Lung (tissue), 17 donors: ENCODE measurements at places on chromosomes 5 and 9. TPM values are rescaled to one million over a fixed set of nuclear protein-coding genes. Genes with fewer than 3 reads are reported as not detected.

DNAI1 gene
- 12.8 TPM for total RNA-seq

DMRT3 gene
- total RNA-seq = not detected

MVB12B gene
- total RNA-seq = 20.7 TPM

IL3 gene
- total RNA-seq = not detected

DNA sequence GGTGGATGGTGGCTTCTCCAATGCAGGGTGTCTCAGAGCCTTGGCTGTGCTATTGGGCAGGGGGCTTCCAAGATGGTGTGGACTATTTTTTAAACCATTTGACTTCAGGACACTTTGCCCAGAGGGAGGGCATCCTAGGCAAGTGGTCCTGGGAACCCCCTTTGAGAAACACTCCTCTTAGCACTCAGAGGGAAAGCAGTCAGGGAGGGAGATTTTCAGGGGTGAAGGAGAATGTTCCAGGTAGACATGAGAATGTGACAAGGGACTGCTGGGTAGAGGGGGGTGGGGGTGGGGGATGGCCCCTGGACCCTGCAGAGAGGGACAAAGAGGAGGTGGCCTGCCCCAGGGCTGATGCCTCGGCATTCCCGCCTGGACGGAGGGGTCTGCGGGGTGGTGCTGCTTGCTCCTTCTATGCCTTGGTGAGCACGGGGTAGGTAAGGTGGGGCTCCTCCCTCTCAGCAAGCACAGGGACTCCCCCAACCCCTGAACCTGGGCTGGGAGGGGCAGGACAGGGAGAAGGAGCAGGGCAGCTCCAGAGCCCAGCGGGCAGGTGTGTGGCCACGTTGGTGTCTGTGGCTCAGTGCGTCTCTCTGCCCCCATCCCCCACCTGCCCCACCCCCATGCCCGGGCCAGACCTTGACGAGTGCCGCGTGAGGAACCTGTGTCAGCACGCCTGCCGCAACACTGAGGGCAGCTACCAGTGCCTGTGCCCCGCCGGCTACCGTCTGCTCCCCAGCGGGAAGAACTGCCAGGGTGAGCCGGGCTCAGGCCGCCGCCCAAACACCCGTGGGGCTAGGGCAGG lies 13.8 kb upstream of the ASS1 start:
- H3K4me3 ChIP-seq = no peak overlapping the region
- no peak for DNase-seq
- peaks cover 10% of the 10 kb centered on the region for H3K4me1 ChIP-seq
- H3K27ac ChIP-seq = no peak overlapping the region
- no peaks in the 10 kb centered on the region for H3K36me3 ChIP-seq

DNA sequence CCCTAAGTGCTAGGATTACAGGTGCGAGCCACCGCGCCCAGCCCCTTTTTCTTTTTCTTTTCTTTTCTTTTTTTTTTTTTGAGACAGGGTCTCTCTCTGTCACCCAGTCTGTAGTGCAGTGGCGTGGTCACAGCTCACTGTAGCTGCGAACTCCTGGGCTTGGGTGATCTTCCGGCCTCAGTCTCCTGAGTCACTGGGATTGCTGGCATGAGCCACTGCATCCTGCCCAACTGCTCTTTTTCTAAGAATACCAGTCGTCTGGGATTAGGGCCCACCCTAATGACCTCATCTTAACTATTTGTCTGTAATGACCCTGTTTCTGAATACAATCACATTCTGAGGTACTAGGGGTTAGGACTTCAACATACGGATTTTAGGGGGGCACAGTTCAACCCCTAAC lies 34.1 kb upstream of the NANS start:
- H3K27ac ChIP-seq = no peak overlapping the region
- no peak for DNase-seq
- H3K4me3 ChIP-seq = no peak overlapping the region
- no peaks in the 10 kb centered on the region for H3K4me1 ChIP-seq

DNA sequence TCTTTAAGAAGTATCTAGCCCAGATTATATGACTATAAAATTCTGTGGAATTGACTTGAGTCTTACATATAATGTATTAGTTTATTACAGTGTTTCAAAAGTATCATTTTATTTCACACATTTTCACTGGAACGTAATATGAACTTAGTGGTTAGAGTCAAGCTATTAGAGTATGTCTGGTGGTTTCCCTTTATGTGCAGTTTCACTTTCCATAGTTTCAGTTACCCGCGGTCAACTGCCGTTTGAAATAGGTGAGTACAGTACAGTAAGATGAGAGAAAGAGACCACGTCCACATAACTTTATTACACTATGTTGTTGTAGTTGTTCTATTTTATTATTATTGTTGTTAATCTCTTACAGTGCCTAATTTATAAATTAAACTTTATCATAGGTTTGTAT lies 50.5 kb downstream of the COMMD10 start:
- H3K27ac ChIP-seq = no peak overlapping the region
- H3K36me3 ChIP-seq = no peaks in the 10 kb centered on the region
- no peaks in the 10 kb centered on the region for H3K27me3 ChIP-seq
- H3K4me1 ChIP-seq = no peaks in the 10 kb centered on the region
- no peak overlapping the region for H3K4me3 ChIP-seq

- H3K27ac ChIP-seq = no peak overlapping the region
- no peaks in the 10 kb centered on the region for H3K27me3 ChIP-seq
- H3K4me3 ChIP-seq = no peak overlapping the region
- DNase-seq = no peak
- peaks cover 6% of the 10 kb centered on the region for H3K4me1 ChIP-seq
Observed at GRCh38 chr9:96158909-96159575, 142.9 kb downstream of the HSD17B3 start.

DNA sequence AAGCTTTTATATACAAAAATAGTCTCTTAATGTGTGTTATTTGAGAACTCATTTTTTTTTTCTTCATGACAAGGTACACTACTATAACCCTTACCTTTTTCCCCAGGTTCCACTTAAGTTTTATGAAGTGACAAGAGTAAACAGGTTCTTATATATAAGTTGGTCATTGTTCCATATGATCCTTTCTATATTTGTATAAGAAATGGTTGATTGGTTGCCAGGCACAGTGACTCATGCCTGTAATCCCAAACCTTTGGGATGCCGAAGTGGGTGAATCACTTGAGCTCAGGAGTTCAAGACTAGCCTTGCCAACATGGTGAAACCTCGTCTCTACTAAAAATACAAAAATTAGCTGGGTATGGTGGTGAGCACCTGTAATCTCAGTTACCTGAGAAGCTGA lies 108.3 kb downstream of the PCSK1 start:
- no peaks in the 10 kb centered on the region for H3K4me1 ChIP-seq
- no peak overlapping the region for H3K4me3 ChIP-seq
- no peaks in the 10 kb centered on the region for H3K27me3 ChIP-seq
- no peak for DNase-seq

DNA sequence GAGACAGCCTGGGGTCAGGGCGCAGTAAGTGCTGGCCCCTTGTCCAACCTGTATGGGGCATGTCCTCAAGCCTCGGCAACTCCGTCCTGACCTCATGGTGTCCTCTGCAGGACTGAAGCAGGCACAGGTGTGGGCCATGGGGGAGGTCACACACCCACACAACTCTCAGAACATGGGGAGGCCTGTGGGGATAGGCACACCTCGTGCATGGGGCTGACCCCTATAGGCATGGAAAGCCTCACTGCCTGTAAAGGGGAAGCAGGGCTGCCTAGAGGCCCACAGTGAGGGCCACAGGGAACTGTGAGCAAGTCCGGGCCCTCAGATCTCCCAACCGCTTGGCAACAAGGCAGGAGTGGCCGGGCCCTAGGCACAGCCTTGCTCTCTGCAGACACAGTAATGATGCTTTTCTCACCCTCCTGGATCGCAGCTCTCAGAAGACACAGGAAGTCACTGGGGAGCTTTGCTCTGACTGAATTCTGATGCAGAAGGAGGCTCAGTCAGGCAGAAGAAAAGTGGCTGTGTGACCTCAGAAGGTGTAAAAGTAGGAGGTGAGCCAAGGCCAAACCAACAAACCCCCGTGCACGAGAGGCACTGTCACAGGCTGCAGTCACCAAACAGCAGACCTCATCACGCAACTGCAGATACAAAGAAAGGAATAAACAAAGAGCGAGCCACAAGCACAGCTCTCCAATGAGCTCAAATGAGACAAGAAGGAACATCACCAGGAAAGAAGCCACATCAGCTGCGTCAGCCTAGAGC lies 5.4 kb downstream of the IPPK start:
- H3K4me1 ChIP-seq = peaks cover 7% of the 10 kb centered on the region
- no peak overlapping the region for H3K27ac ChIP-seq
- H3K4me3 ChIP-seq = no peak overlapping the region
- H3K36me3 ChIP-seq = peaks cover 17% of the 10 kb centered on the region

GRCh38 chr5:169803077-169803981 lies 166.3 kb downstream of the DOCK2 start:
- peak; percentile 80 for DNase-seq
- no peaks in the 10 kb centered on the region for H3K36me3 ChIP-seq
- H3K27me3 ChIP-seq = no peaks in the 10 kb centered on the region
- peaks cover 19% of the 10 kb centered on the region for H3K4me1 ChIP-seq
- H3K27ac ChIP-seq = no peak overlapping the region

GRCh38 chr5:86917117-86917579 lies 299.4 kb downstream of the COX7C start:
- H3K4me3 ChIP-seq = no peak overlapping the region
- H3K4me1 ChIP-seq = no peaks in the 10 kb centered on the region
- peak; percentile 52 for DNase-seq
- no peak overlapping the region for H3K27ac ChIP-seq
- H3K27me3 ChIP-seq = no peaks in the 10 kb centered on the region
